GM03348 (cell line): ENCODE measurements at places on chromosomes 12 and 14.

GRCh38 chr12:46160101-46160980 is 108.5 kb downstream of the SLC38A1 start:
- DNase-seq, result peak; percentile 60

- DNase-seq, result no peak
Observed at GRCh38 chr14:87863047-87863446, 129.9 kb downstream of the GALC start.

GRCh38 chr14:84826294-84826693 is 703.6 kb upstream of the FLRT2 start:
- DNase-seq, result no peak

- DNase-seq, result no peak
Observed at GRCh38 chr14:101473795-101474562, 87.3 kb upstream of the DIO3 start.

DNA sequence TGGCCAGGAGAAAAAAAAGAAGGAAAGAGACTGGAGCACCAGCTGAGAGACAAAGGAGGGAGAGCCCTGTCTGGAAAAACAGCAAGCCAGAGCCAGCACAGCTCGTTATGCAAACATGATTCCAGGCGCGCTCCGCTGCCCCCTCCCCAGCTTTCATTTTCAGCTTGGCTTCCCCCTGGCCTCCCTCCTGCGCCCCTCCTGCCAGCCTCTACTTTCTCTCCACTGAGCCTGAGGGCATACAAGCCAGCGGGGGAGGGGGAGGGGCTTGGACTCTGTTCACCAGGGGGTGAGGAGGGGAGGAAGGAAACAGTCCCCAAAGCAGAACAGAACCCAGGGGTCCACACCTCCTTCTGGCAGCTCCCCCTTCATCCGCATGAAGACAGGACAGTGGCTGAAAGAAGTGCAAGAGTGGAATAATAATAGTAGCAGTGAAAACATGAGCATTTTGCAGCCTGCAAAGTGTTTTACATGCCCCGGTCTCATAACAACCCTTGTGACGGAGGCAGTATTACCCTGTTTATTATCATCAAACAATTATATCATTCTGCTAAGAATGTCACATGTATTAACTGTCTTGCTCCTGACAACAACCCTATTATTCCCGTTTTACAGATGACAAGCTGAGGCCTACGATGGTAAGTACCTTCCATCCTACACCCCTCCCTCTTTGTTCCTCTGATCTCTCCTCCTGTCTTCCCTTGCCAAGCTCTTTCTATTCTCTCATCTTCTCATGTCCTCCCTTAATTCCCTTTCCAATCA is 24.2 kb downstream of the SMUG1 start:
- no peak for DNase-seq

- DNase-seq, result no peak
Observed at GRCh38 chr14:69999261-69999674, 120.1 kb downstream of the SMOC1 start.

GRCh38 chr14:25394356-25394755 is 344.4 kb upstream of the STXBP6 start:
- DNase-seq, result no peak

DNA sequence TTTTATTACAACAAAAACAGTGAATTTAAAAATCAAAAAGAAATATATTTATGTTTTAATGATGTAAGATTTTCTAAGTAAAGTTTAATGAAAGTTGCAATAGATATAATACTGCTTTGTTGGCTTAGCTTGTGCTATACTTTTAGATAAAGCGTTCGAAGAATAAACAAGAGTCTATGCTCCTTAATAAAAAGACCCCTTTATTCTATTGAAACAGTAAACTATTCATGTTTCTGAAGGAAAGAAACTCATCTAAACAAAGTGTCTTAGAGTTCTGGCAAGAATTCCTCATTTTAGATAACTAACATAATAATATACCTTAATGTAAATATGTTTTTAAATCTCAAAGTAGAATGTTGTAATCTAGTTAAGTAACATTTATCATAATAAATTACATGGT is 179.0 kb downstream of the RASSF9 start:
- no peak for DNase-seq

DNA sequence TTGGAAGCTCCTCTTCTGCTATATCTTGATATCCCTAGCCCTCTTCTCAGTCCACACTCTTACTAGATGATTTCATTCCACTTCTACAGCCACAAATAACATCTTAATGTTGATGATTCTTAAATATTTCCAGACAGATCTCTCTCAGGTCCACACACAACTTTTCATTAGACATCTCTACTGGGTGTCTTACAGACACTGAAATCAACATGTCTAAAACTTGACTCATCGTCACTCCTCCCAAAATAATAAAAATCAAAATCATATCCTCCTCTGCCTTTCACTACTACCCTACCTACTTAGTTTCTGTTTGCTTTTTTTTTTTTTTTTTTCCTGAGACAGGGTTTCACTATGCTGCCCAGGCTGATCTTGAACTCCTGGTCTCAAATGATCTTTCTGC is 11.9 kb downstream of the PRDM4 start:
- DNase-seq, result peak; percentile 72

DNA sequence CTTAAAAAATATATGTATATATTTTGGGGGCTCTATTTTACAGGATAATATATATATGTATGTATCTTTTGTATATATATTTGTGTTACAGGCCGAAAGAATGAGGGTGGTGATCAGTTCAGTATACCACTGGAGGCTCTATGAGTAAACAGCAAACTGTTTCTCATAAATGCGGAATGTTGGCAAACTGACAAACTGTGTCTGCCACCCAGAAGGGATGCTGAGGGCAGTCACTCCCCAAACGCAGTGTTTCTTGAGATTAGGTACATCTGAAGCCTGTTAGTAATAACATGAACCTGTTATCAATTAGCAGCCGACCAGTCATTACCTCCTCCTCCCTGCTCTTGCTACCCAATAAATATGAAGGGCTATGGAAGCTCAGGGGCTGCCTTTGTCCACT is 20.8 kb downstream of the TNFAIP2 start:
- DNase-seq, result no peak

GRCh38 chr14:75363570-75364227 is 64.1 kb upstream of the JDP2 start:
- DNase-seq, result peak; percentile 45

- peak; percentile 82 for DNase-seq
Observed at GRCh38 chr12:27331291-27331926, 1.2 kb upstream of the BMAL2 start.

DNA sequence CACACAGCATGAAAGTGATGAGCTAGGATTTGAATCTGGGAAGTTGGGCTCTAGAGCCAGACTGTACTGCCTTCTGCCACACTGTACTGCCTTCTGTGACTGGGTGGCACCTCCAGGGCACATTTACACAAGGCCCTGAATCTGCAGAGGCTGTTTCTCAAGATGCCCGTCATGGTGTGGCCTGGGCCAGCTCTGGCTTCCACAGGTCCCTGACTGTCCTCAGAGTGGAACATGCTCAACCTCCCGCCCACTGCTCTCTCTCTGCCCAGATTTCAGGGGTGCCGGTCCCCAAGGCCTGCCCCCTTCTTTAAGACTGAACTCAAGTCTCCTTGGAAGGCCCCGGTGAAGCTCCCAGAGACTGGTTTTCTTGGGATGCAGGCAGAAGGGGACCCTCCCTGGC is 50.2 kb downstream of the C14orf132 start:
- no peak for DNase-seq
